ENCODE measurements at places on chromosomes 11 and 22.

DNA sequence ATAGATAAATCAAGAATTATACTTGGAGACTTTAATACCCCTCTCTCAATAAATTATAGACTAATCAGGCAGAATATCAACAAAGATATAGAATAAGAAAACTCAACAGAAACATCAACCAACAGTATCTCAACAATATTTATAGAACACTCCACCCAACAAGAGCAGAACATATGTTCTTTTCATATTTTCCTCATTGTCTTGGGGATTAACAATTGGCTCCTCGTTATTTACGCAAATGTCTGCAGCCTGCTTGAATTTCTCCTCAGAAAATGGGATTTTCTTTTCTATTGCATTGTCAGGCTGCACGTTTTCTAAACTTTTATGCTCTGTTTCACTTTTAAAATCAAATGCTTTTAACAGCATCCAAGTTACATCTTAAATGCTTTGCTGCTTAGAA is 37.0 kb upstream of the FBLN1 start:
- no peak for DNase-seq

DNA sequence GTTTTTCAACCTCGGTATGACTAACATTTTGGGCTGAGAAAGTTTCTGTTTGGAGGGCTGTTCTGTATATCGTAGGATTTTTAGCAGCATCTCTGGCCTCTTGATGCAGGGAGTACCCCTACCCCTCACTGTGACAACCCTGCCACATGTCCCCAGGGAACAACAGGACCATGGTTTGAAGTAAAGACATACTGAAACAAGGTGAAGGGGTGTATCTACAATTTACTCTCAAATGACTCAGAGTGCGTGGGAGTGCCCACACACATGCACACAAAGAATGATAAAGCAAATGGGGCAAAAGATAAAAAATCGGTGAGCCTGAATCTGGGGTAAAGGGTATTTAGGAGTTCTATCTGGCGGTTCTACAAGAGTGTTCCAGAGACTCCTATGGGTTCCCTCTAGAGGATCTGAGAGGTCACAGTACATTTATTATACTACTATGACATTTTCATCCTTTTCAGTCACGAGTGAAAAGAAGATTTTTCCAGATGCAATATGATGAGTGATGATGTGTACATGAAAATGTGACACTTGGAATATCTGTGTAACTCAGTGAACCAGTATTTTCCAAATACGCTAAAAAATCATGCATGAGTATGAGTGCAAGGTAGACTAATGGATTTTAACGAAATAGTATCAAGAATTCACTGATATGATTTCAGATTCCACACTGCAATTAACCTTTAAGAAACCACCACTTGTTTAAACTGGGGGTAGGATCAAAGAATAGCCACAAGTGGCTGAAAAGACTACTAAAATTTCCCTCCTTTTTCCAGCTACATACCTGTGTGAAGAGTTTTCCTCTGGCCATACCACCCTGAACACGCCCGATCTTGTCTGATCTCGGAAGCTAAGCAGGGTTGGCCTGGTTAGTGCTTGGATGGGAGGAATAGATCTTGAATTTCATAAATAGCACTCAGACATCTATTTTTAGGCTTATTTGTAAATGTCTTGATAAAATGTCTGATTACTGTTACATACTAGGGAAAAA is 56.3 kb upstream of the YPEL1 start:
- no peak for DNase-seq

- DNase-seq: no peak
These were observed 9.9 kb downstream of the RCOR2 start for GRCh38 chr11:63907063-63907462.

GRCh38 chr11:111920908-111921307 is 2.2 kb downstream of the C11orf52 start:
- DNase-seq: no peak

DNA sequence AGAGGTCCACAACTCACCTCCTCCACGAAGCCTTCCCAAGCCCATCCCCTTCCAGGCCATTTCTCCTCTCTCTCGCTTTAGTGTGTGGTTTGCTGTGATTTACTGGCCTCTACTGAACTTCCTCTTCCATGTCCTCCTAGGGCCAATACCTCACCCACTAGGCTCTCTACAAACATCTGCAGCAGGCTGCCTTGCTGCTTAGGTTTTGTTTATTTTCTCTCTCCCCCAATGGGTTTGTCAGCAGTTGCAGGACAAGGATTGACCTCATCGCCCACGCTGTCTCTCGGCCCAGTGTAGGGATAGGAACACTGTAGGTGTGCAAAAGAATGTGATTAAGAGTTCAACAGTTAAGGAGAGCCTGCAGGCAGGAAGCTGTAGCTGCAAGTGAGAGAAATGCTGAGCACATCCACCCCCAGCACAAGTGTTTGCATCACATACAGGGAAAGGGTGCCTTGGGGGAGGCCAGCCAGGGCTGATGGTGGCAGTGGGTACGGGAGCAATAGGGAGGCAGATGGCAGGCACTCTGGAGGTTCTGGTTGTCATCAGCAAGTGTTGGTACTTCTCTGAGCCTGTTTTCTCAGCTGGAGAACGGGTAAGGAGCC is 1.4 kb downstream of the PC start:
- DNase-seq: no peak

- no peak for DNase-seq
These were observed 121.7 kb downstream of the SGSM3 start for GRCh38 chr22:40491990-40492631.

GRCh38 chr22:46010951-46011626 is 34.1 kb upstream of the WNT7B start:
- DNase-seq: no peak

Measured in stimulated activated CD4-positive, alpha-beta T cell treated with anti-CD3 and anti-CD28 coated beads, Interleukin-1b, Interleukin-23, amount 100 ng/mL, for 1 hour (primary cell).